Activated CD8-positive, alpha-beta memory T cell treated with anti-CD3 and anti-CD28 coated beads for 1 hour (primary cell): ENCODE measurements at places on chromosomes 7 and 10.

DNA sequence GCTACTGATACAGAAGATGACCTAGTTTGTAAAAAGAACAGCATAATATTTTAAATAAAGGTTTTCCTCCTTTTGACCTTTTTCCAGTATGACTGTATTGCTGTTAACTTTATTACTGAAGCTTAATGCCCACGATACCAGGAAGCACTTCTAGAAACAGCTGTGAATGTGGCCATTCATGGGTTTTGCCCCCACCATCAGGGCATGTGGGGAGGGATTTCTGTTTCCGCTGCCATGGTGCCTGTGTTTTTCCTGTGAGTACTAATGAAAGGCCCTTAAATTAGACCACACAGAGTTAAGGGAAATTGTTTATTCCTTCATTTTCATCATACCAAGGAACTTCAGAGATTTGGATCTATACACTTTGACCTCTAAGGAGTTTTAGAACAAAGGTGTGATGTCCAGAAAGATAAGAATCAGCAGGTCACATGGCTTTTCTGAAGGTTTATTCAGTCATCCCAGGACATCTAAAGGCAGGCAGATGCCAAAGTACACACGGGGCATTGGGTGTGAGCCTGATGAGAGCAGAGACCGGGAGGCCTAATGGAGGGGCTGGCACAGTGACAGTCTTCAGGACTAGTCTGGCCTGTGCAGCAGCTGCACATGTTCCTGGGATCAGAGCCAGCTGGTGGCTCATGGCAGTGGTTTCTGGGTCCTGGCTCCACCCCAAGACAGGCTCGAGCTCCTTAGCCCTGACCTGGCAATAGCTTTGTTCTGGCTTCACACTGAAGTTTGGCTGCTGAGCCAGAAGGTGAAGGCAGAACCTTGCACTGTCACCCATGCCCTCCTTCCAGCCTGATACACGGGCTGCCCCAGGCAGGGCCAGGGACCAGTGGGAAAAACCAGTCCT is 190.9 kb downstream of the REEP3 start:
- DNase-seq, result no peak

GRCh38 chr10:70324951-70325781 is 41.4 kb upstream of the NPFFR1 start:
- DNase-seq, result no peak

- no peak for DNase-seq
These were observed 149.5 kb downstream of the ARID5B start for GRCh38 chr10:62050893-62051433.

GRCh38 chr7:105512415-105512814 is 9.7 kb downstream of the PUS7 start:
- no peak for DNase-seq

- DNase-seq, result no peak
These were observed 239.4 kb downstream of the ARHGAP12 start for GRCh38 chr10:31689233-31689632.

- DNase-seq, result no peak
These were observed 53.9 kb upstream of the EFCAB10 start for GRCh38 chr7:105635197-105635596.

DNA sequence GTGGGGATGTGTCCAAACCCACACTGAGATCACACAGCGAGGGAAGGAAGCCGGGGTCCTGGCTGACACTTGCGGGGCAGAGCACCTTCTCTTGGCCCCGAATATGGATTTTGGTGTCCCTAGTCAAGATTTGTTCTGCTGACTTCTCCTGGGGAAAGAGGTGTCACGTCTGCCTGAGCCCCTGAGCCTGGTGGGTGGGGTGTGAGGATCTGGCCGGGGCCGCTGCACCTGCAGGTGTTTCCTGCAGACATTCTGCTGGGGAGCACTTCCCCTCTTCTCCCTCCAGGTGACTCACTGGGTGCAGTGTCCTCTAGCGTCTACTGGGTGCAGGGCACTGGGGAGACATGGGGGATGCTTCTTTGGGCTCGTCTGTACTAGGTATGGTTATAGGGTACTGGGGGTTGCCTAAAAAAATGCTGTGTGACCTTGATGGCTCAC is 99.2 kb downstream of the GRK5 start:
- DNase-seq, result peak; percentile 51

GRCh38 chr7:12490107-12490688 is 80.3 kb upstream of the SCIN start:
- no peak for DNase-seq

DNA sequence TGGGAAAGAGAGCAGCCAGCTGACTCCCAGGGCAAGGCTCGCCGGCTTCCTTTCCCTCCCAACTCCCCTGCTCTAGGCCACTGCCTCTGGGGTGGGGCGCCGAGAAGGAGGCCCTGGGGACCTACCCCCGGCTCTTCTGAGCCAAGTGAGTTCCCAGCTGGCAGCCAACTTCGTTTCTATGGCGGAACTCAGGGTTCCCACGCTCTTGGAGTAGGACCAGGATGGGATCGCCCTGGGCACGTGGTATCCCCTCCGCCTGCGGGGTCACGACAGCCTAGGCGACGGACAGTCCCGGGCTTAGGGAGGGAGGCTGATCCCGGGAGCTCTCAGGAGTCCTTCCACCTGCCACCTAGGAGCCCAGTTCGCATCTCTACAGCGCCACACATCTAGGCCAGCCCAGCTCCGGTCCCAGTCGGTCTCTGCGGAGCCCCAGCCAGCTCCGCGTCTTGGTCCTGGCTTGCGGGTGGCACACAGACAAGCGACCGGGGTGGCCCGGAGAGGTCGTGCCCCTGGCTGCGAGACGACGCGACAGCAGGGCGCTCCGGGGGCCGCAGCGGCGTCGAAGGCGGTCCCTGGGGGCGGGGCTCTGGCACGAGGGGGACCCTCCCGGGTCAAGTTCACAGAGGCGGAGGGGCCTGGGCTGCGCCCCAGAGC is 20.5 kb upstream of the GATA3 start:
- no peak for DNase-seq

DNA sequence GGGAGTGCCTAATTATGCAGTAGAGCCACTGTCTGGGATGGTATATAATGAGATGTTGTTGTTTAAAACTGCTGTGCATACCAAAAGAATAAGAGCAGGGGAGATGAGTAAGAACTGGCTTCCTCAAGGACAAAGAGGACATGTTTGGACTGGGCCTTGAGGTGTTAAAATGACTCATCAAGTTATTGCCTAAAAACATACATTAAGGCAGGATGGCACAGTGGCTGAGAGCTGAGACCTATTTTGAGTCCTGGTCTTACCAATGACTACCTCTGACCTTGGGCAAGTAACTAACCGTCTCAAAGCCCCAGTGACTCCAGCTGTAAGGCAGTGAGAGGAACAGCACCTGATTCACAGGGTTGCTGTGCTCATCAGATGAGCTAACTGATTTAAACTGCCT is 71.1 kb downstream of the CFAP58 start:
- no peak for DNase-seq

- DNase-seq, result no peak
These were observed 54.2 kb downstream of the MICALL2 start for GRCh38 chr7:1404898-1405548.

GRCh38 chr7:26645121-26645520 is 219.3 kb downstream of the SKAP2 start:
- DNase-seq, result no peak

GRCh38 chr7:99947608-99948007 is 18.2 kb upstream of the GJC3 start:
- no peak for DNase-seq

DNA sequence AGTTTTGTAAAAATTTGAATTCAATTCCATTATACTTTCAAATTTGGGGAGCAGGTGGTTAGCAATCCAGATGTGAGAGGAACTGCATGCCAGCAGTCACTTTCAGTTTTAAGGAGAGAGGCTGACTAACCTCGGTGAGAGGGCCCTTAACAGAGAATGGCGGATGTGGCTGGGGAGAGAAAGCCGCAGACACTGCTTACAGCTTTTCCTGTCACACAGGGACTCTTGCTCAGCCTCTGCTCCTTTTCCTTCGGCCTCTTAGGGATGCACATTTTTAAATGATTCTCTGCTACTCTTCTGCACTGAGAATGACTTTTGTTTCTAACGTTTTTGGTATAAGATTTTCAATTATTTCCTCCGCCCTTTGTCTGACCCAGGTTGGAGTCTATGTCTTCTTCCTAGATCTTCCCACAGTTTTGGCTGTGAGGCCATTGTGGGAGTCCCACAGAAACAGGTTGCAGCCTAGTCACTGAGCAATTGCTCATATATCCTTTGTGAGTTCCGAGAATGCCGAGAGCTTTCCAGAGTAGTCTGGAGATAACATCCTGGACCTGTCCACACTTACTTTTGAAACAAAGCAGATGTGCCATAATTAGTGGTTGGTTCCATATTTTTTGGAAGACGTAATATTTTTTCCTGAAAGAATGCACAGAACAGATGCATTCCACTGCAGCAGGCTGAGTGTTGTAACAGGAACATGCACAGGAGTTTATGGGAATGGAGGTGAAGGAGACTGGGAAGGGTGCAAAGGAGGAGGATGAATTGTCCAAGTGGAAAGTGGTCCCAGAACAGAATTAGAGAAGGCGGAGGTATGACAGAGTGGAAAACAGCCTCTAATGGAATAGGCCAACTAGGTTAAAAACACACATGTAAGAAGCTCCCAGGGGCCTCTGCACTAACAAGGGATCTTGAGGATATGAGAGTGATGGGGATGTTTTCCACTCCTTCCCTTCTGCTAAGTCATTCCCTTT is 168.0 kb upstream of the ZNF32 start:
- peak; percentile 53 for DNase-seq

DNA sequence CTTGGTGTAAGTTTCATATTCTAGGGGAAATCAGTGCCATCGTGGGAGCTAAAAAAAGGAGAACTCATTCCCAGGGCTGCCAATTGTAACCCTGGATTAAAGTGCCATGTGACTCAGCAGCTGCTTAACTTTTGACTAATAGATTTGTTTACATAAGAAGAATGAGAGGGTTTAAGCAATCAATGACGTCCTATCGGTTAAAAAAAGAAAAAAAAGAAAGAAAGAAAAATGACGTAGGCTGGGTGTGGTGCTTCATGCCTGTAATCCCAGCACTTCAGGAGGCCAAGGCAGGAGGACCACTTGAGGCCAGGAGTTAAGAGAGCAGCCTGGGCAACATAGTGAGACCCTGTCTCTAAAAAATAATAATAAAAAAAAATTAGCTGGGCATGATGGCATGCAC is 116.2 kb upstream of the AFAP1L2 start:
- no peak for DNase-seq

DNA sequence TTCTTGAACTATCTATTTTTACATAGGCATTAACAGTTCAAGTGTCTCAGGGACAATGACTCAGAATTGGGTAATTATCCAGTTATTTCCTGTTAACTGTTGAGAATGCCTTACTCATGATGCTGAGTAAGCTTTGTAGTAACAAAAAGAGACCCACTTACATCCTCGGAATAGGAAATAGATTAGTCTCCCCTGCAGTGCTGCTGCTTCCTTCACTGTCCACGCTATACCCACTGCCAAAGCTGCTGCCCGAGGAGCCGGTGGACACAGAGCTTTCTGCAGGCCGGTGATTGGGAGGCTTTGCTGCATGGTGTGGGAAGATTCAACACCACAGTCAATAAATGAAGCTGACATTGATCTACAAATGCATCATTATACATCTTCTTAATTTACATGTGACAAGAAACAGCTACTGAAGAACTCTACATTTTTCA is 357.1 kb downstream of the PCLO start:
- DNase-seq, result no peak
